Astrocyte of the cerebellum (primary cell): ENCODE measurements at places on chromosomes 2 and 18.

DNA sequence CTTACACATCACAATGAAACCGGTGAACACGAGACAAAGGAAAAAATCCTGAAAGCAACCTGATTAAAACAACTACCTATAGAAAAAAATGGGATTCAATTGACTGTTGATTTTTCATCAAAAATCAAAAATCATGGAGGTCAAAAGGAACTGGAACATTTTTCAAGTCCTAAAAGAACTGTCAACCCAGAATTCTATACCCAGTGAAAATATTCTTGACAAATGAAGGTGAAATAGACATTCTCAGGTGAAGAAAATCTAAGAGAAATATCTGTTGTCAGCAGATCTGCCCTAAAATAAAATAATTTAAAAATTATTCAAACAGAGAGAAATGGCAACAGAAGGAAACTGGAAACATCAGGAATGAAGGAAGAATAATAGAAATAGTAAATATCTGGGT, 38.9 kb downstream of the GAREM1 start:
- DNase-seq, result no peak

DNA sequence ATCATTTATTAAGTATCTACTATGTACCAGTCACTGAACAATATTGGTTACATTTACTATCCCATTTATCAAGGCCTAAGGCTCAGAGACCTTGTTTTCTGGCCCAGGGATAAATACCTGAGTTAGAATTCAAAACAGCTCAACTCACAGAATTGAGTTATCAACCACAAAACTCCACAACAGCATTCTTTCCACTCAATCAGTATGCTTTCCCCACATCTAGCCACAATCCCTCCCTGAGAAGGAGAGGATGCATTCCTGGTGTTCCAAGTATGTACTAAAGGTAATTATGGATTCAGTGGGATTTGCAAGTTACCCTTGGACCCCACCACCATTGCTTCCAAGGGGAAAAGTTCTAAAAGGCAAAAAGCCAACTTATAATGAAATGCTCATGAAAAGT, 104.2 kb upstream of the PID1 start:
- peak; percentile 34 for DNase-seq

GRCh38 chr2:186588940-186589611, 780 bp upstream of the ITGAV start:
- DNase-seq, result no peak

- no peak for DNase-seq
Measured at GRCh38 chr2:39241588-39241987, 2.2 kb downstream of the CDKL4 start.

- no peak for DNase-seq
Measured at GRCh38 chr2:120865656-120866055, 130.0 kb downstream of the GLI2 start.

DNA sequence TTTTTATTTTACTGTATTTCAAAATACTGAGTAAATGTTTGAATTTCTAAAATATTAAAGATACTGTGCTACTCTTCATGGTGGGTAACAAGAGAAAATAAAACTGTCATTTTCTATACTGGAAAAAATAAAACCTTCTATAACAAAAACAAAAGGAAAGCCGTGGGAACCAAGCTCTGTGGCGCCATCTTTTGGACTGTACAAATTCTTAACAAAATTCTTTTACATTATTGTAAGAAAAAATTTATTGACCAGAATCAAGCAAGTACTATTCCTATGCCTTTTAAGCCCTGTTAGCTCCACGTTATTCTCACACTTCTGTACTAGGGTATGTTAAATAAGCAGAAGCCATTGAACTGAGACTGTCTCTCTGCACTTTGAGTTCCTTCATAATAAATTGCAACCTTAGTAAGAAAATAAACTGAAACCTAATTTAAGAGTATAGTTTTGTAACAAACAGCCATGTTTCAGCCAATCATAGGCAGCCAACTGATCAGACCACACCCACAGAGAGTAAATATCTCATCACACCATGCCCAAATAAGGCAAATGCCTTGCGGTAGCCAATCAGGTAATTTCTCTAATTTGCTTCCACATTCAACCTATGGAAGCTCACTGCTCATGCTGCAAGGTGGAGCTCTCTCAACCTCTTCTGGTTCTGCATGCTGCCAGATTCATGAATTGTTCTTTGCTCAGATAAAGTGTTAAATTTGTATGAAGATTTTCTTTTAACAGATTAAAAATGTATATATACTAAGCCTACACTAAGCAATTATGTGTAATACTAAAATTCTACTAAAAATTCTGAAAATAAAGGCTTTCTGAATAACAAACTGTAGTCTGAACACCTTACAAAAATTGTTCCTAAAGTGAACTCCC, 42.2 kb downstream of the HIBCH start:
- DNase-seq, result peak; percentile 49

GRCh38 chr2:208112969-208113368, 11.4 kb downstream of the CRYGD start:
- no peak for DNase-seq

DNA sequence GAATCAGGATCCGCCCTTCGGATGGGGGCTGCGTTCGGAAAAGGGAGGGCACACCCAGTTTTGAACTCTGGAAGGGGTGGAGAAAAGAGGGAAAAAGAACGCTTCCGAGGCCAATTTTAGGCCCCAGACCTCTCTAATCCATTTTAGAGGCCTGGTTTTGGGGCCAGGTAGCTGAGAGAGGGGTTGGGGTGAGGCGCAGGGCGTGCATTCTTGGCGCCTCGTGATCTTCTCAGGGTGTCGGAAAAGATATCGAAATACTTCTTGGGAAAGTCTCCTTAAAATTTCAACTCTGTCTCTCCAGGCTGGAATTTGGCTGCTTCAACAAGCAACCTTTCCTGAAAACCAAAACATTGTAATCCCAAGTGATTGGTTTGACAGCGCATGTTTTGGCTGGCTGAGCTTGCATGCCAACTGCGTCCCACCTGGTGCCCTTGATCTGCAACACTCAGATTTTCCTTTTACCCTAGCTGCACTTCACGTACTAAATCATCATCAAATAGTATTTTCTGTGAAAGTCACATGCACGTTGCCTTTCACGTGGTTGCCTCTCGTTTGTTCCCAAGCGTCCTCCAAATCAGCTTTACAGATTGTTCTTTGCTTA, 864 bp upstream of the XPO1 start:
- no peak for DNase-seq

GRCh38 chr2:54866868-54867267, 143.4 kb downstream of the EML6 start:
- no peak for DNase-seq

DNA sequence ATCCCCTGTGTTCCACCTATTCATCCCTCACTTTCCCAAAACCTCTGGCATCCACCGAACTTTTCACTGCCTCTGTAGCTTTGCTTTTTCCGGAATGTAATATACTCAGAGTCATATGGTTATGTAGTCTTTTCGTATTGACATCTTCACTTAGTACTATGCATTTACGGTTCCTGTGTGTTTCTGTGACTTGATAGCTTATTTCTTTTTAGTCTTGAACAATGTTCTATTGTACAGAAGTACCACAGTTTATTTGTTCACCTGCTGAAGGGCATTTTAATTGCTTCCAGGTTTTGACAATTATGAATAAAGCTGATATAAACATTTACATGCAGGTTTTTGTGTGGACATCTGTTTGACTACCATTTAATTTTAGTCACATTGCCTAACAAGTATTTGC, 154.7 kb upstream of the DOK6 start:
- DNase-seq, result no peak

DNA sequence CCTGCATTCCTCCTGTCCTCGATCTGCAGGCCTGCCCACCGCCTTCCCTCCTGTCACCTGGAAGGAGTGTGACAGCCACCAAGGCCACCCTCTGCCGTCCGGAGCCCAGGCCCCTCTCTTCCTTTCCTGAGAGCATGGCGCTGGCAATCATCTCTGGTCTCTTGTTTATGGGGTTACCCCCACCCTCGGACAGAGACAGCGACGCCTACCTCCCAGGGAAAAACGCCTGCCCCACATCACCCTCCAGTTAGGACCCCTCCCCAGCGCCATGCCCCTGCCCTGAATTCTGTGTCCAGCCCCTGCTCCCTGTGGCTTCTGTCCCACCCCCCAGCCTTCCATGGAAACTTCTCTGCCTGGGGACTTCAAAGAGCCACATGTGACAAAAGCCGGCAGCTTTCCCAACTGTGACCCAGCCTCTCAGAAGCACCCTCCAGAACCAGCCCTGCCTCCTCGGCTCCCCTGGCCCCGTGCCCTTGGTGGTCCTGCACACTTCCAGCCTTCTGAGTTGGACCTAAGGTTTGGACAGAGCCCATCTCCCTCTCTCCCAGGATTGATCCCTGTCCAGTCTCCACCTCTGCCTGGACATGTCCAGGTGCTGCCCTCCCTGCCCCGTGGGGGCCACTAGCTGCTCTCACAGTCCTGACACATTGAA, 145.0 kb upstream of the HDAC4 start:
- DNase-seq, result no peak

DNA sequence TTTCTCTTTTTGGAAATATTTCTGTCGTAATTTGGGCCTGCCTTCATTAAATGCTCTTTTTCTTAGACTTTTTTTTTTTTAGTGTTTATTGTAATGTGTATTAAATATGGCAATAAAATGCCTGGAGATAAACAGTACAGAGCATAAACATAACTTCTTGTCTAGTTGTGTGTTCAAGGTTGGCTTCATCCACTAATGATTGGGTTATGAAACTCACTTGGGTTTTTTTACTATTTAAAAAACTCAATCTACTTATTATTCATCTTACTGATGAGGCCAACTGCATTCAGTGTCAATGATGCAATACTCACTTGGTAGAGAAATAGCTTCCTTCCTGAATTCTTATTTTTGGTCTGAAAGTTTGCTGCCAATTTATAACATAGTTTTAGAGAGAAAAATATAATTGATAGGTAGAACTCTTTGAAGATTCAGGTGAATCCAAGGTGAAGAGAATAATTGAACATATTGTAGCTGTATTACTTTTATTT, 144.2 kb upstream of the NABP1 start:
- DNase-seq, result no peak

DNA sequence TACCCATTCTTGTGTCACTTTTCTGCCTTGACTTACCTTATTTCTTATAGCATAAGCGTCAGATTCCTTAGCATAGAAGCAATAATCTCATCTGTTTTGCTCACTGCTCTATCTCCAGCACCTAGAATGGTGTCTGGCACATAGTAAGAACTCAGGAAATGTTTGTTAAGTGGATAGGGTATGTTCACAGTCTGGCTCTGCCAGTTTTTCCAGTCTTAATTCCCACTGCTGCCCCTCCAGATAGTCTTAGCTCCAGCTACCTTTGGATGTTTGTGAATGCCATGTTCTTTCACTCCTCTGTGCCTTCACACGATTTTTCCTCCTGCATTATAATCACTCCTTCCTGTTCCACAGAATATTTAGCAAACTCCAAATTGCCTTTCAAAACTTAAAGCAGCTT, 29.0 kb downstream of the DNAJC10 start:
- no peak for DNase-seq

DNA sequence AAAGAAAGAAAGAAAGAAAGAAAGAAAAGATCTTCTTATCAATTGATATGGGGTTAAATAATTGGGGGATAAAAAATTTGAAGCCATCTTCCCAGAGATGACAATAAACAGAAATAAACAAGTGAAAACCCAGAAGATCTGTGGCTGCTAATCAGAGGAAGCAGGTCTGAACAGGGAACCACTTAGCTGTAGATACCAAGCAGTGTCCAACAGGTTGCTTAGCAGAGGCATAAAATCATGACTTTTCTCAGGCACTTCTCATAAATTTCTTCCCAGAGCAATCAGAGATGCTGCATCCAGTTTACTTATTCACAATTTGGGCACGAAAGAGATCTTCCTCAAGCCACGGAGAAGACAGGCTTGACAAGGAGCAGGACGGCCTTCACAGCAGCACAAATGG, 5.7 kb upstream of the LPIN1 start:
- DNase-seq, result no peak

DNA sequence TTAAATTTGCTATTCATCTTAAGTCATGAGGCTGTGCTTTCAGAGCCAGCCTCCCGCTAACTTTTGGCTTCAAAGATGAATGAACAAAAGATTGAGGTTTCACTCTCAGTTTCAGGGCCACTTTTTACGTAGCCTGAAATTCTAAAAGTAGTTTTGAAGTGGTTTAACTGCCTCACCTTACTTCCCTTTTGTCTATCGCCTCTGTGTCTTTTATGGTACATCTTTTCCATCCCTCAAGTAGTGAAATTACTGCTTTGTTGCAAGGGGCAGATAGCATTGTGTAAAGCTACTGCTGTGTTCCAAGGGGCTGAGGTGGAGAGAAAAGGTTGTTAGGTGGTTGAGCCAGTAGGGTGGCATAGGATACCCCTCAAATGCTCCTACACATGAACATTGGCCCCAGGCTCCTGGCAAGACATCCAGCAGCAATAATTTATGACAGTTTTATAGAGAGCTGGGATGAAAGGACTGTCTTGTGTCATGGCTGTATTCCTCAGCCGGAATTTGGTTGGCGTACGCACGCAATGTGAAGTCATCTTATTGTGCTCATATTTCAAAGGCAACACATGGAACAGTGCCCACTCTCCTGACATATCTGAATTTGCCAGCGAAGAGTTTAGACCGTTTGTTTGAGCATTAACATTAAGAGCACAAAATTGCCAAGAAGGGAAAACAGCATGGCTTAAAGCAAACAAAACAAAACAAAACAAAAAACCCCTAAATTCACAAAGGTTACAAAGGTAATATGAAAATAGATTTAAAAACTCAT, 32.2 kb downstream of the QPCT start:
- peak; percentile 95 for DNase-seq

- no peak for DNase-seq
Measured at GRCh38 chr2:163647300-163647699, 88.5 kb downstream of the FIGN start.

DNA sequence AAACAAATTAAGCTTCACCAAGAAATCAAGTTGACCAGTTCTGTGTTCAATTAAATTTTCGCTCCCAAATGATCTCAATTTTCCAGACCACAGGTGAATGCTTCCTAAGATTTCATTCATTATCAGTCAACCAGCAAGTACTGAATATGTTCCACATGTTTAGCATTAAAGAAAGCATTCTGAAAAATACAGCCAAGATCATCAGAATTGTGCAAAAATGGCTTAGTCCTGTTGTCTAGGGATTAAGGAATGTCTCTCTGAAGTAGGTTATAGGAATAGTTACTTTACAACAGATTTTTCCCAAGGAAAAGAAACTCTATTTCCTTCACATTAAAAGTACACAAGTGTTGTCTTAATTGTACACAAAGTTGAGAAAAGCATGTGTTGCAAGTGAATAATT, 69.2 kb downstream of the NRXN1 start:
- DNase-seq, result no peak

GRCh38 chr2:66867063-66867441, 432.1 kb downstream of the MEIS1 start:
- no peak for DNase-seq

- DNase-seq, result no peak
Measured at GRCh38 chr2:60140185-60140584, 413.3 kb downstream of the BCL11A start.
